ENCODE measurements at places on chromosomes 2 and 18.

DNA sequence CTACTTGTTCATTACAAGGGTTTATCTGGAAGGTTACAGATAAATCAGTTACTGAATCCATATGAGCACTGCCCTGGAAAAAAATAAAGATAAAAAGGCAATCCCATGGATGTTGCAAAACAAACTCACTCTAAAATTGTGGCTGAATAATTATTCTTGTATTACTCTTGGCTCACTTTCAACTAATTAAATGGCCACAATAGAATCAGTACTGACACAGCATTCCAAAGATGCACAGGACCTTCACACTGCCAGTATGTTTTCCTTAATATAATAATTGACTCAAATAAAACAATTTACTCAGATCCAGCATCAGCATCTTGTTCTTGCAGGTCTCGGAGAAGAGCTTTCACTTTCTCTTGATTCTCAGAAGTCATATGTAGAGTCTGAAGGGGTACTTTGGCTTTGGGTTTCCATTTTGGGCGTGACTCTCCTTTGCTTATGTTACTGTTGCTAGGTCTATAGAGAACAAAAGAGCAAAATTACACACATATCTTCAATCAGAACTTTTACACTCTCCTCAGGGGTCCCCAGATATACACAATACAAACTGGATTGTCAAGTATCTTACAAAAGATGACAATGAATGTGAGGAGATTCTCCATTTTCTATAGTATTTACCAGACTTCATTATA lies 12.6 kb downstream of the DHX57 start:
- no peak for DNase-seq

DNA sequence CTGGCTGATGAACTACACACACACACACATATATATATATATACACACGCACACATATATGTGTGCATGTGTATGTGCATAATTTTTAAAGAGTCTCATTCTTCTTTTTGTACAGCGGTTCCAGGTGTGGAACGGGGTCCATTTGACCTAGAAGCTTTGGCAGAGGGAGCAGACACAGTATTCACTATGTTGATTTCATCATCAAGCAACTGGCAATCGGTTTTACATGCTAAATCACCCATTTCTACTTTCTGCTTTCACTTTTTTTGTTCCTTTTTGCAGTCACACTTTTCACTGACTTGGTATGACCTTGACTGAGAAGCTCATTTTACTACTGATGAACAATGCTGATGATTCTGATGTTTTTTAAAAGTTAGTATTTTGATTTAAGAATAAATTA lies 63.0 kb upstream of the PGAP1 start:
- no peak for DNase-seq

GRCh38 chr18:42781298-42781815 lies 334.1 kb downstream of the RIT2 start:
- DNase-seq: no peak

- DNase-seq: no peak
Measured at GRCh38 chr2:223578846-223579245, 23.3 kb downstream of the SCG2 start.

GRCh38 chr2:11703700-11704099 lies 33.7 kb upstream of the NTSR2 start:
- no peak for DNase-seq

DNA sequence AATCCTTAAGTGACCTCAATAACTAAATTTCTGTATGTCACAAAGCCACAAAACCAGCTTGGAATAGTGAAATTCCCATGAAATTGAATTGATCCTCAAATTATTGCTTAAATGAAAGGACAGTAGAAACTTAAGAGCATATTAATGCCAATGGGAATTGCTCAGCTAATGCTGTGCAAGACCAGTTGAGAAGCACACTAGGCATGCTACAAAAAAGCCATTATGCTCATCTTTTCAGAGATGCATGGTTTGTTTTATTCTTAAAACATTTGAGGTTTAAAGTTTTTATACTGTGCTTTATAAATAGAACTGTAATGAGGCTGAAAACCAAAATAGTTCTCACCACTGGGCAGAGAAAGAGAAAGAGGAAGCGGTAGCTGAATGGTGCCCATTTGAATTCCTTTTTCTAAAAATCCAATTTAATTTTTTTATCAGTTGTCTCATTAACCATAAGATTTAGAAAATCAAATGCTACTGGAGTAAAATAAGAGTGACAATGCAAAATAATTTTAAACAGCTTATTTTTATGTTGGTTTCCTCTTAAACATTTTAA lies 98.6 kb downstream of the LNPK start:
- DNase-seq: no peak

- DNase-seq: no peak
Measured at GRCh38 chr2:220154304-220154703, 526.9 kb downstream of the SLC4A3 start.

DNA sequence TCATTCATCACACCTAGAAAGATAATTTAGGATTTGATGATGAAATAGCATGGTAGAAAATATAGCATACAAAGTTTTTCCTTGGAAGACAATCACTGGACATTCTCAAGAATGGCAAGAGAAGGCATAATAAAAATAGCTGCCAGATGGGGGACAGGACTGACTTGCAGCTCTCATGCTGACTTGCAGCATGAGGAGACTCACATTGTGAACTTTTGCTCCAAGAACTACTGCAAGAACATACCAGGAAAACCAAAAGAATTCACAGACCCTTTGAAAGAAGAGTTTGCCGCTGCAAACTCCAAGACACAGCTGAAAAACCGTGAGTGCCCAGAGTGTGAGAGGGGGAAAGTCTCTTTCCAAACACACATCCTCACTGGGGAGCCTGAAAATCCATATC lies 47.0 kb downstream of the CRYGD start:
- DNase-seq: no peak

GRCh38 chr2:82596581-82596980 lies 1862.5 kb downstream of the SUCLG1 start:
- DNase-seq: no peak

- no peak for DNase-seq
Measured at GRCh38 chr2:25333981-25334380, 7.7 kb downstream of the DNMT3A start.

DNA sequence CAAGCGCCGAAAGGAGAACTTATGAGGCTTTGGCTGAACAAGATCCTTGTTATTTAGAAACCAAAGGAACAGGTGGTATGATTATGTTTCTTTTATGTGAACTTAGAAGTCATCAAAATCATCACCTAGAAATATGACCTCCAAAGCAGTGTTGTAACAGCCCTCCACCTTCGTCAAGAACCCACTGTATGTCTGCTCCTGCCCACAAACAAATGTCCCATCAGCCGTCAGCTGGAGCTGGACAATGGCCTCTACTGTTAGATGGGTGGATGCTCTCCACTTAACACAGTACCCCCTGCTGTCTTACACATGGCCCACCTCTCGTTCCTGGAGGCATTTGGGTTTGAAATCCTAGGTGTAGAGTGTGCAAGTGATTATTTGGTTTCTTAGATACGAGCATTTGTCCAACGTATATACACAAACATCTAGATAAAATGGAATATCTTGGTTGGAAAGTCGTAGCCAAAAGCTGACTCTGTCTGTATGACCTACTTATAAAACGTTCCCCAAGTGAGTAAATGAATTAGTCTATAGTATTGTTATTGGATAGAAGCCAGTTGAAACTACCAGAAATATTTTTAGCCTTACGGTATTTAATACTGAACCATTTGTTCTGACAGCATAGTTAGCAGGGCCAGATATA lies 113.0 kb downstream of the CRIM1 start:
- no peak for DNase-seq

DNA sequence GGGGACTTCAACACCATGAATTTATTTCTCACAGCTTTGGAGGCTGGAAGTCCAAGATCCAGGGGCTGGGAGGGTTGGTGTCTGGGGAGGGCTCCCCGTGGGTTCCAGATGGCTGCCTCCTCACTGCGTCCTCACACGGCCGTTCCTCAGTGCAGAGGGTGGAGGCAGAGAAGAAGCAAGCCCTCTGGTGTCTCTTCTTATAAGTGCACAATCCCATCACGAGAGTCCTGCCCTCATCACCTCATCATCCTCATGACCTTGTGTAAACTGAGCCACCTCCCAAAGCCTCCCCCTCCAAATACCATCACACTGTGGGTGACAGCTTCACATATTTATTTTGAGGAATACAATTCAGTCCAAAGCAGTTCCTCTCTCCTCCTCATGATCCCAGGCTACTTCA lies 26.3 kb downstream of the TMEM163 start:
- no peak for DNase-seq

DNA sequence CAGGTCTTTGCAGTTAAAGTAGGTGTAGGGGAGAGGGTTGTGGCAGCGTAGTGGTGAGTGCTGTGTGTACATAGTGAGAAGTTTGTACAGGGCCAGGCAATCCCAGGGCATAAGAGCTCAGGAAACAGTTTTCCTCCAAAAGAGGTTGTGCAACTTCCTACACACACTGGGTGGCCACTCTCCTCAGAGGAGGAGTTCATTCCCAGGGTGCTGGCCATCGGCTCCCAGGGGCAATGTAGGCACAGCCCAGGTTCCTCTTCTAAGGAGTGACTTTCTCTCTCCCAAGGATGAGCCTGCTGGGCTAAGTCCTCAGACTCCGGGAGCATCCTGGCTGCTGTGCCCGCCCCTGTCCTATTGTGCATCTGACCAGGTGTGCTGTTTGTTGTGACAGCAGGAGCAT lies 3.0 kb downstream of the ACOXL start:
- DNase-seq: no peak

- no peak for DNase-seq
Measured at GRCh38 chr2:28314968-28315367, 77.7 kb upstream of the FOSL2 start.

DNA sequence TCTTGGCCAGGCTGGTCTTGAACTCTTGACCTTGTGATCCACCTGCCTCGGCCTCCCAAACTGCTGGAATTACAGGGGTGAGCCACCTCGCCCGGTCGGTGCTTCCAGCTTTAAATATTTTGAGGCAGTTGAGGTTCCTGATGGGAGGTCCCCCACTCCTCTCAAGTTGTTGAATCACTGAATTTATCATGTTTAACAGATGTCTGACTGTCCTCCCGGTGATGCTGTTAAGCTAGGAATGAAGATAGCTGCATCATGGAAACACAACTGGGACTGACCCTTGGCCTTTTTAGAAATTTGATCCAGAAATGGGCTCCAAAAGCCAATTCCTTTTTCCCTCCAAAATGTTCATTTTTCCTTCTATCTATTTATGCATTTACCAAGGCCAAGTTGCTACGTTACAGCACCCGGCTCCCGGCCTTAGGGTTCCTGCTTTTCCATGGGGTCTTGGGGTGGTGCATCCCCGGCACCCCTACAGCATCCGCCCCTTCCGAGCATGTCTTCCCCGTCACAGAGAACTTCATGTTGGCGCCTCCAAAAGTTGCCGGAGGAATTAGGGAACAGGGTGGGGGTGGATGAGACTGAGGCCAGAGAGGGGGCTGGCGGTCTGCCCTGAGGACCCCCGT lies 43.9 kb downstream of the PAX8 start:
- DNase-seq: no peak

DNA sequence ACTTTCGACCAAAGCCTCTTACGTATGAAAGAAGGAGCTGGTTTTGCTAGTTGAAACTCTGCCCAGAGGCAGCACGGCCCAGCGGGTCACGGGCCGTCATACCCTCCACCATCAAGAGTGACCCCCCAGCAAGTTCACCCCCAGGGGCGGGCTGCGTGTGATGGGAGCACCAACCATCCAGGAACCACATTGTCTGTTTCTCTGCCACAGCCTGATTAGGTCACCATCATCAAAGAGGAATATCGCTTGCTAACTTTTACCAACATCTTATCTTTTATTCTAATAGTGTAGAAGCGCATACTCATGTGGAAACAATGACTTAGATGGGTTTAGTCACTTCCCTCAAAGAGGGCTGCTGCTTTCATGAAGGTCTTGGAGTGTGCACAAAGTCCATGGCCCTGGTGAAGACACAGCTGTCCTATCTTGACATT lies 116.6 kb upstream of the SMIM21 start:
- no peak for DNase-seq

DNA sequence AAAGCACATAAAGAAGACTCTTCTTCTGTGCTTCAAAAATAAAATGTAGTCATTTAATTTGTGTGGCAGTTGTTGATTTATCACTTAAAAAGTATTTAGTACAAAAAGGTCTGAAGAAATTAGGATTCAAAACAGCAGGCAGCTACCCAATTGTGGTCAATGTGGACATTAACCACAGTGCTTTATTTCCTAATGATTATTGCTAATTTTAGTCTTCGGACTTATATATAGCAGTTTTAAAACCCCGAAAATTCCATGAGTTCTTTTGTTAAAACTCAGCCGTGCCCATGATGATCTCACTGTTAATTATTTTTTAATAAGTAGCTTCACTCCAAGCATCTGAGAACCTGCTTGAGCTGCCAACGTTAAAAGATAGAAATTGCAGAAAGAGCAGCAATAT lies 594.3 kb downstream of the STK39 start:
- no peak for DNase-seq

Data from stimulated activated CD4-positive, alpha-beta T cell treated with anti-CD3 and anti-CD28 coated beads, Interleukin-12 subunit alpha, Interleukin-12 subunit beta, amount 100 ng/mL, for 24 hours (primary cell).